Skin of body (tissue), 3 donors: ENCODE measurements at places on chromosomes 4 and X.
A peak's percentile ranks its signal among the peaks of the same experiment; 100 is the strongest.

DNA sequence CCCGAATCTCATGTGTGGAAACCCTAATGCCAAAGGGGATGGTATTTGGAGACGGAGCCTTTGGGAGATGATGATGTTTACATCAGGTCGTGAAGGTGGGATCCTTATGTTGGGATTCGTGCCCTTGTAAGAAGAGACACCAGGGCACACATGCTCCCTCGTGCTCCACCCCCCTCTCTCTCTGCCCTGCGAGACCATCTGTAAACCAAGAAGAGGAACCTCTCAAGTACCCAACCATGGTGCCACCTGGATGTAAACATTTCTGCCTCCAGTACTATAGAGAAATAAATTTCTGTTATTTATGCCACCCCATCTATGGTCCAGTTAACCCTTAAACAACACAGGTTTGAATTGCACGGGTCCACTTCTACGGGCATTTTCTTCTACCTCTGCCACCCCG lies 179.4 kb downstream of the DHRSX start:
- DNase-seq: no peak

DNA sequence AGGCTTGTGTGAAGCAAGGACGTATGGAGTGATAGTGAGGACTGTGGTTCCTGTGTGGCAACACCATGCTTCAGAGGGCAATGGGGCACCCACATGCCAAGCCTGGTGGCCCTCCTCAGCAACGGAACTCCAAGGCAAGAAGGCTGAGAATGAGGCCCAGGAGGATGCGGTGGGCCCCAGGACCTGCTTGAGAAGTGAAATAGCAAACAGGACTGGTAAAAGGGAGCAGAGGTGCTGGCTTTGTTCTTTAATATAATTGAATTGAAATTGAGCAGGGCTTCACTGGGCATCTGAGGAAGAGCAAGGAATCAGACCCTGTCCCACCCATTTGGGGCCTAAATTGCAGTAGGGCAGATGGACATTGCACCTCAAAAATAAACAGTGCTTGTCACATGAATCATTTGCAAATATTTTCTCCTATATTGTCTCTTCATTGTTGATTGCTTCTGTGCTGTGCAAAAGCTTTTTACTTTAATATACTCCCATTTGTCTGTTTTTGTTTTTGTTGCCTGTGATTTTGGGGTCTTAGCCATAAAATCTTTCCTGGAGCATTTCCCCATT lies 2.3 kb downstream of the TMEM187 start:
- DNase-seq: no peak

DNA sequence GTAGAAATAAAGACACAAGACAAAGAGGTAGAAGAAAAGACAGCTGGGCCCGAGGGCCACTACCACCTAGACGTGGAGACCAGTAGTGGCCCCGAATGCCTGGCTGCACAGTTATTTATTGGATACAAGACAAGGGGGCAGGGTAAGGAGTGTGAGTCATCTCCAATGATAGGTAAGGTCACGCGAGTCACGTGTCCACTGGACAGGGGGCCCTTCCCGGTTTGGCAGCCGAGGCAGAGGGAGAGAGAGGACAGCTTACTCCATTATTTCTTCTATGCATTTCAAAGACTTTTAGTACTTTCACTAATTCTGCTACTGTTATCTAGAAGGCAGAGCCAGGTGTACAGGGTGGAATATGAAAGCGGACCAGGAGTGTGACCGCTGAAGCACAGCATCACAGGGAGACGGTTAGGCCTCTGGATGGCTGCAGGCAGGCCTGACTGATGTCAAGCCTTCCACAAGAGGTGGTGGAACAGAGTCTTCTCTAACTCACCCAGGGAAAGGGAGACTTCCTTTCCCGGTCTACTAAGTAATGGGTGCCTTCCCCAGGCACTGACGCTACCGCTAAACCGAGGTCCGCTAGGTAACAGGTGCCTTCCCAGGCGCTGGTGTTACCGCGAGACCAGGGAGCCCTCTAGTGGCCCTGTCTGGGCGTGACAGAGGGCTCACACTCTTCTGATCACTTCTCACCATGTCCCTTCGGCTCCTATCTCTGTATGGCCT lies 44.9 kb downstream of the ZBTB49 start:
- no peak for DNase-seq

DNA sequence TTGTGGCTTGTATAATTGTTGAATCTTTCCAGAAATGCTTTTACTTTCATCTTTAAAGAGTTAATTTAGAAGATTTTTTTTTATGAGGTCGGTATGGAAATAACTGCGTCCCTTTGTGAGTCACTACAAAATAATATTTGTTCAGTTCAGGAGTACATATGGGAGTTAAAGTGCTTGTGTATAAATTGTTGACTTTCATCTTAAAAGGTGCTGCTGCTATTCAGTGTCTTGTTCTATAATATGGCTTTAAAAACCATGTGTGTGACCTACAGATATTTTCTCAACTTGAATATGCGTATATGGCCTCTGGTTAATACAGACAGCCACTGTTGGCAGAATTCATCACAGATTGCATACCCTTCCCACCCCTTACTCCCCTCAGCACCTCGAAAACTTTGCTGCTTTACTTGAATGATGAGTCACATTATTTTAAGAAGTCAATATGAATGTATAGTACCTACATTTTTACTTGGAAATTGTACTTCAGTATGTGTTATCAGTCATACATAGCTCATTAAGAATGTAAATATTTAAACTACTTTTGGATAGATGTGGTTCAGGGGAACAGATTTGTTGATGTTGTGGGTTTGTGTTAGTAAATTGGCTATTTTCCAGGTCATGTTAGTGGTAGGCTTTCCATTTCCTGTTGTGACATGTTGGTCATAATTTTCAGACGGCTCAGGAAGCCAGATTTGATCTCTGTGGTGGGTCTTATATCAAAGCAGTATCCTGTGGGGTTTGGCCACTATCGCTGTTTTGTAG lies 1.5 kb downstream of the CLCN3 start:
- DNase-seq: no peak

- DNase-seq: no peak
Observed at GRCh38 chr4:48379587-48380180, 38.4 kb downstream of the SLAIN2 start.

DNA sequence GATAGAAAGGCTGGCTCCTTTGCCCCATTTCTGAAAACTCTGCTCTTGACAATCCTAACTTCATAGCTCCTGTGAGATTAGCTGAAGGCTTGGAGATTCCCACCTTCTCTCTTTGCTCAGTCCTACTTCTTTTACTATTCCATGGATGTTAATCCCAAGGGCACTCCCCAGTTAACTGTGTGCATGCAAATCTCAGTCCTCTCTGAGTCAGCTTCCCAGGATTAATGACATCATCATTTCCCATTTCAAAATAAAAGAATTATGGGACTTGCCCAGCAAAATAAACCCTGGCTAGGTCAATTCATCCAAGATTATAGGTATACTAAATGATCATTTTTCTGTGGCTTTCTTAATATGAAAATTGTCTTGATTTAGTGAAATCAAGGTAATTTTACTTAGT lies 328.6 kb upstream of the NR3C2 start:
- no peak for DNase-seq

DNA sequence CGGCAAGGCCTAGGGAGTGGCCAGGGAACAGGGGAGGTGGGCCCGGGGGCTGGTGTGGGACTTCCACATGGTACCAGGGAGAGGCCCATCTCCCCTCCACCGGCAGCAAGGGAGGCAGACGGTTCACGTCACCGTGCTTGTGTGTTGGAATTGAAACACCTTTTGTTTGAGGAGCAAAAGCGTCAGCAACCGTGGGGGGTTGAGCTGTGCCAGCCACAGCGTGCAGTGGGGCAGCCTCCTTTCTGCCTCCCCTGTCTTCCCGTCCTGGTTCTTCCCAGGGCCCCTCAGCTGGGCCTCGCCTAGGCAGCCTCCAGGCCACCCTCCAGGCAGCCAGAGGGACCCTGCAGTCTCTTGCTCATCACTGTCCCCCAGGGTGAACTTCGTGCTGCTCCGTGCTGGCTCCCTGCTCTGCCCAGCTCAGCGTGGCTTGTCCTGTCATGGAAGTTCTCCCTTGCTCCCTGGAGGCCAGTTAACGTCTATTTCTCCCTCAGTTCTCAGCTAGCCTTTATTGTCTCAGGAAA lies 32.1 kb upstream of the HGFAC start:
- no peak for DNase-seq

DNA sequence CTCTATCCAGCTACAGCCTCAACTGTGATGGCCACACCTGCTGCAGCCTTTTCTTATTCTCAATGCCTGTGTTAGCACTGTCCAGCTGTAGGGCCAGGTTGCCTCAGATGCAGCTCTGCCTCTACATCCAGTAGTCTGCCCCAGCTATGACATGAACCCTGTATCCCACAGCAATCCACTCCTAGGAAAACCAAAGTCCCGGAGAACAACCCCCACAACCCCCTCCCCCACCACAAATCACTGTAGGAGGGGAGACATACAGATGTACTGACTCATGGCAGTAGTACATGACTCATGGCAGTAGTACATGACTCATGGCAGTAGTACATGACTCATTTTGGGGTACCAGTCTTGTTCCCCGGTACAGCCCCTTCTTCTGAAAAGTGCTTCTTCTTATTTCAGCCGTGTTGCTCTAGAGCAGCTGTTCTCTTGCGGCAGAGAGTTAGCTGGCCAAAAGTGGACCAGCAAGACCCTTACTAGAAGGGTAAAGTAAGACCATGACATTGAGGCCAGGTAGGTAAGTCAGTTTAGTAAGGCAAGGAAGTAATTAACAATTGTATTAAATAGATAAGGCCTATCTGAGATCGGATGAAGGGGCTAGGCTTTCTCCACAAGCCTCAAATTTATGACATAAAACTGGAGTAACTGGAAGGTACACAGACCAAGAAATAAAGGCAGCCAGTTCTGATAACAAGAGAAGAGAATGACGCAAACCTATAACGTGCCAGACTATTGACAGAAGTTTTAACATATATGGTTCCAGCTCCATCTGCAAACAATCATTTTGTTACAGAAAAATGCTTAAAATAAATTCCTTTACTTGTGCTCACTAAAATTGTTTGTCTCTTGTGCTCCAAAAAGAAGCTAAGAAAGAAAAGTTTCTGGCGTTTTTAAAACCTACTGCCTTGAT lies 221.4 kb downstream of the TACR3 start:
- DNase-seq: peak; percentile 90

DNA sequence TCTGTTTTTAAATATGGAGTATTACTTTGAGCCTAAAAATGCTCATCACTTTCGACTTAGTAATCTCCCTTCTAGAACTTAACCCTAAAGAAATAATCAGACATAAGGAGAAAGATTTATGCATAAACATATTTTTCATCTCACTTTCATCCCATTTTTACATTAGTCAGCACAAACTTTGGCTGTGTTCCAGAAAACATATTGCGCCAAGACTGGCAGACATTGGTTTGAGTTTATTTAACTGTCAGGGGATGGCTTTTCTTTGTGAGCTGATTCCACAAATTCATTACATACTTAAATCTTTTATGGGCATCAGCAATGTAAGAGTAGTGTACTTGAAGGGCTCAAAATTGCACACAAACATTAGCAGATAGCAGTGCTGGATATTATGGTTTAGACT lies 23.7 kb downstream of the MAOA start:
- DNase-seq: no peak

GRCh38 chr4:145260091-145260490 lies 79.7 kb upstream of the OTUD4 start:
- DNase-seq: no peak
